GDM1 (cell line): ENCODE measurements at places on chromosomes 7 and 10.

DNA sequence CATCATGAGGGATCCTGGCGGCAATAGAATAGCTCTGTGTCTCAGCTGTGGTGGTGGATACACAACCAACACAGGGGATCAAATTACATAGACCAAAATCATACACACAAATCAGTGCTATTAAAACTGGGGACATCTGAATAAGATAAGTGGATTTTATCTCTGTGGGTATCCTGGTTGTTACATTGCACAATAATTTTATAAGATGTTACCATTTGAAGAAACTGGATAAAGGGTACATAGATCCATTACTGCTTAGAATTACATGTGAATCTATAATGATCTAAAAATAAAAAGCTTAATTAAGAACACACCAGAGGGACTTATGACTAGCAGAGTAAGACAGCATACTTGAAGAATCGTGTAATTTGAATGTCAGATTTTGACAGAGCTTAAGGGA lies 8.2 kb upstream of the FAM3C start:
- no peak for DNase-seq

DNA sequence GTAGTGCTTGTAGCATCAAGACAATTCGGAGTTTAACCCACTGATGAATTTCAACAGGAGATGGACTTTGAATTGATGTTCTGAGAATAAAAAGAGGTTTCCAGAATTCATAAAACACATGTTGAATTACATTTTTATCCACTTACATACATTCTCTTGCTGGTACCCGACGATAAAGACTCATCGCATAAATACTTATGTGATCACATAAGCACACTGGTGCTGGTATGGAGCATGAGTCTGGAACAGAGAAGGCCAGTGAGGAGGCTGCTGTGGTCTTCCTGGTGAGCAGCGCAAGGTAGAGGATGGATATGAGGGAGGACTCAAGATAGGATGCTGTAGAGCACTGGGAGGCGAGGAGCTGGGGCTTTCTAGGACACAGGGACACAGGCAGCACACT lies 109.0 kb downstream of the RNF216 start:
- DNase-seq, result no peak

DNA sequence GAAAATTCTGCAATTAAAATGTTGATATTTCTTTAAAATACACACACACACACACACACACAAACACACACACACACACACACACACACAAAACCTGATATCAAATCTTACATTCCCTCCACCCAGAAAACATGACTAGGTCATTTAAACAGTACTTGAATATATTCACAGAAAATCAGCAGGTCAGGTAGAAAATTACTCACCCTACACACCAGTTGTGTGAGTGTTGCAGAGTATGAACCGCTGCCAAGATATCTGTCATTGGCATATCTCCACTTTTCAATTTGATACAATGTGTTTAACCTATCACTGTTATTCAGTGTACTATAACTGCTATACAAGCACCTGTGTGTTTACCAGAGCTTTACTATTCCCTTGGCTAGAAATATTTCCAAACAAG lies 283.6 kb upstream of the LRRTM3 start:
- no peak for DNase-seq

DNA sequence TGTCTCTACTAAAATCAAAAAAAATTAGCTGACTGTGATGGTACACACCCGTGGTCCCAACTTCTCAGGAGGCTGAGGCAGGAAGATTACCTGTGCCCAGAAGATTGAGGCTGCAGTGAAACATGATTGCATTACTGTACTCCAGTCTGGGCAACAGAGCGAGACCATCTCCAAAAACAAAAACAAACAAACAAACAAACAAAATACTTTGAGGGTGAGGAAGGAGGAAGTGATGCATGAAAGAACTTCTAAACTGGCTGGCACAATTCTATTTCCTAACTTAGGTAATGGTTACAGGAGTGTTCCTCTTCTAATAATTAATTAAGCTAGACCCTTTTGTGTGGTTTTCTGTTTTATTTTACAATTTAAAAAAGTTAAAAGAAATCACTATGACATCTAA lies 15.5 kb downstream of the WAPL start:
- DNase-seq, result no peak

GRCh38 chr10:27344568-27345454 lies 104.2 kb upstream of the ACBD5 start:
- no peak for DNase-seq
